ENCODE measurements at places on chromosomes 12 and 14.

DNA sequence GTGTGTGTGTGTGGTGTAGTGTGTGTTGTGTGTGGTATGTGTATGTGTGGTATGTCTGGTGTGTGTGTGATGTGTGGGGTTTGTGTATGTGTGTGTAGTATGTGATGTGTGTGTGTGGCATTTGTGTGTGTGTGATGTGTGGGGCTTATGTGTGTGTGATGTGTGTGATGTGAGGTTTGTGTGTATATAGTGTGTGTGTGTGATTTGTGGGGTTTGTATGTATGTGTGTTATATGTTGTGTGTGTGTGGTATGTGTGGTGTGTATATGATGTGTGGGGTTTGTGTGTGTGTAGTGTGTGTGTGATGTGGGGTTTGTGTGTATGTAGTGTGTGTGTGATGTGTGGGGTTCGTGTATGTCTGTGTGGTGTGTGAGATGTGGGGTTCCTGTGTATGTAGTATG lies 9.4 kb downstream of the GALNT16 start:
- no peak for DNase-seq

DNA sequence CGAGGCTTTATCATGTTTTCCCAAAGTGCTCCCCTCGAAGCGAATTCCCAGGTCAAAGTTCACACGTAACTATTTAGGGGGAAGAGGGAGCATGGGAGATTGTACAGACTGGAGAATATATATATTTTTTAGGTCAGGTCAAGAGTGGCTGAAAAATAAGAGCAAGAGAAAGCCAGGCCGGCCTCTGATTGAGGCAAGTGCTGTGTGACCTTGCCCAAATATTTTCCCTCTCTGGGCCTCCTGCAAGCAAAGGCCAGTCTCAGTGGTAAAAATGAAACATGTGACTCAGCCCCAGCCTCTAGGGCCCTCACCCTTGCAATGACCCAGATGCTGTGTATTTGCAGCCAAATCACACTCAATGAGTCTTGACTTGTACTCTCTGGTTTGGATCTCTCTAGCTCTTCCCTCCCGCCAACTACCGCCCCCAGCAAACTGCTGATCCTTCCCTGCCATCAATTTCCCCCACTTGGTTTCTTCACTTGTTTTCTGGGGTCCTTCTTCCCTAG lies 34.1 kb downstream of the SMUG1 start:
- no peak for DNase-seq

GRCh38 chr12:26101763-26102162 lies 23.1 kb downstream of the BHLHE41 start:
- no peak for DNase-seq

- no peak for DNase-seq
Observed at GRCh38 chr14:72830786-72831594, 62.9 kb downstream of the DPF3 start.

DNA sequence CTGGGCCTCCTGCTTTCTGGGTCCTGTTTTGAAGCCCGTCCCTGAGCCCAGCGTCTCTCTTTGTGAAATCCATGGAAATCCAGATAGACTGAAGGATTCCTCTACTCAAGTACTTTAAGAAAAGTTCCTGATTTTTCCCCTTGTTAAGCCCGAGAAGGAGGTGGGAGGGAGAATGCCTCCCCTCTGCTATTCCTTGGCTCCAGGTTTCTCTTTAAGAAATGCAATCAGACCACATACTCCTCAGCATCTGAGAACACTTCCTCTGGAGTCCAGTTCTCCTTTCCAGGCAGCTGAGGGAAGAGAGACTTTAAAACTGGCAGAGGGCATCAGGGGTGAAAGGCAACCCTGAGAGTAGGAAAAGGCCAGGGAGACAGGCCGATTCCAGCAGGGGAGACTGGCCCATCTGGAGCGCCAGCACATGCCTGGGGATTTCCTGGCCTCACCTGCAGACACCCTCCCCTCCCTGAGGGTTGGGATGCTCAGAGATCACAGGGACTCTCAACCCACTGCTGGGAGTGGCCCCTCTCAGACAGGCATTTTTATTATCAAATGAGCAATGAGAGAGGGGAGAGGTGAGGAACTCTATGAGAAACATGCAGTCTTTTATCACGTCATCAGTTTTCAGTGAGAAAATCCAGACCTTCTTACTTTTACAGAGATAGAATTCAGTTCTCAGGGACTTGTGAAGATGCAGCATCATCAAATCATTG lies 2.0 kb upstream of the EMP1 start:
- no peak for DNase-seq

DNA sequence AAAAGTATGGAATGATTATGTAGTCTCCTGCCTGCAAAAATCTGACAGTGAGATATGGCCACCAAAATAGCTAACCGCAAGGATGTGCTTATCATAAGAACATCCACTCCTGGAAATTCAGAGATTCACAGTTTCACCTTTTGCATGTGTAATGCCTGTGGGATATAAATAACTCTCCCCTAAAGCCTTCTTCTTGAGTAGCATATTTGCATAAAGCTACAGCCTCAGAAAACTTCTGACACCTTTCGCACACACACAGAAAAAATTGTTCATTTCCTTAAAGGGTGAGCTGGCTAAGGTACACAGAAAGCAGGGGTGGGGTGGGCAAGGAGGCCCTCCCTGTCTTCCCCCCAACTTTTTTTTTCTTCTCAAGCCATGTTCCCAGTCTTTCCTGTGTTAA lies 3.1 kb upstream of the IGF1 start:
- no peak for DNase-seq

- DNase-seq = no peak
Observed at GRCh38 chr12:88925454-88925853, 345.2 kb upstream of the KITLG start.

DNA sequence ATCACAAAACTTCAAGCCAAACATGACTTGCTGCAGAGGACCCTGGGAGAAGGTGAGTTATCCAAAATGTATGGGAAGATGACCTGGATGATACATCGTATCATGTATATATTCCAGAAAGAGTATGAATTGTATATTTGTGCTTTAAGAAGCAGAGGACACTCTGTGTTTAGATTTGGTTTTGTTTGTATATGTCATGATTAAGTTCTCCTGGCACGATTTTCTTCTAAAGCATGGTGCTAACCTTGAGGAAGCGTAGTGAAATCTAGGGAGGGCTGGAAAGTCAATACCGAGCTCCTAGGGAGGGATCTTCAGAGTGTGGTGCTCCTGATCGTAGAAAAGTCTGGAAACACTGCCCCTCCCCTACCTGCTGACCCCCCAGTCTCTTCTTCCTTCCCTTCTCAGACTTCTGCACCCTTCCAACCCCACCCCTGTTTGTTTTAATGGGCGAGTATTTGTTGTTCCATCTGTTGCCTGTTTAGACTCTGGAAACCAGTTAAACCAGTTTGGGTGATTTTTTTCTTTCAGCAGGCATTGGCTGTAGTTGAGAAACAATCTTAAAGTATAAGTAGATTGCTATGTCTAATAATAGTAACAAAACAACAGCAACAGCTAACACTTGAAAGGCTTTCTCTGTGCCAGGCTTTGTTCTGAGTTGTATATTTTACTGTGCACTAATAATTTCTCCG lies 141.6 kb downstream of the KICS2 start:
- DNase-seq = no peak

- no peak for DNase-seq
Observed at GRCh38 chr14:59482541-59483331, 1.5 kb downstream of the L3HYPDH start.

- DNase-seq = peak; percentile 19
Observed at GRCh38 chr14:54420478-54421142, 20.6 kb downstream of the CNIH1 start.

DNA sequence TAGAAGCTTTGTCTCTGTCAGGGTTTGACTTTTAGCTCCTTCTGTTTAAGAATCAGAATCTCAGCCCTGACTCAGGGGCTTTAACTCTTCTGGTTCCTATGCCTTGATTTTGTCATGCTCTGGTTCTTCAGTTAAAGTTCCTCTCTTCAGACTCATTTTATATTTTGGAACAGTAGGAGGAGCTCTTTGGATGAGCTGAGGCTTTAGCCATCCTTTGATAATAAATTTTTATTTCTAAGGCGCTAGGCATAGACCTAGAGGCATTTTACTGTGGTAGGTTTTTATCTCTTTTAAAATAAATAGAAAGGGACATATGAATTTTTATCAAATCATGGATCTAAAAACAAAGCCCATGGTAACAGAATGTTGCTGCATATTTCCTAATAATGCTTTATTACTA lies 51.7 kb downstream of the ATP23 start:
- no peak for DNase-seq

DNA sequence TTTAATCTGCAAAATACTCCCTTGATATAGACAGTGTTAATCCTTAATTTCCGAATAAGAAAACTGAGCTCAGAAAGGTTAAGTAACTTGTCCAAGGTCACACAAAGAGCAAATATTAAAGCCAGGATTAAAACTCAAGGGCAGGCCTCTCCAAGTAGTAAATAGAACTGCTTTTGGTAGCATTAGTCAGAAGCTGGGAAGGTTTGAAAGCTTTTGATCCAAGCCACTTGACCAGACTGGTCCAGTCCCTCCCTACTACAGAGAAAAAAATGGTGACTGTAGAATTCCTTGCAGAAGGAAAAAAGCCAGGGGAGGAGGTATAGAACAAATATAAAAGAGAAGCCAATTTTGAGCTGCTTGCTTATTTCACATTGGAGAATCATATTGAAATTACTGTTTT lies 111.5 kb downstream of the NT5DC3 start:
- no peak for DNase-seq

- no peak for DNase-seq
Observed at GRCh38 chr14:55138091-55138490, 9.0 kb downstream of the LGALS3 start.

DNA sequence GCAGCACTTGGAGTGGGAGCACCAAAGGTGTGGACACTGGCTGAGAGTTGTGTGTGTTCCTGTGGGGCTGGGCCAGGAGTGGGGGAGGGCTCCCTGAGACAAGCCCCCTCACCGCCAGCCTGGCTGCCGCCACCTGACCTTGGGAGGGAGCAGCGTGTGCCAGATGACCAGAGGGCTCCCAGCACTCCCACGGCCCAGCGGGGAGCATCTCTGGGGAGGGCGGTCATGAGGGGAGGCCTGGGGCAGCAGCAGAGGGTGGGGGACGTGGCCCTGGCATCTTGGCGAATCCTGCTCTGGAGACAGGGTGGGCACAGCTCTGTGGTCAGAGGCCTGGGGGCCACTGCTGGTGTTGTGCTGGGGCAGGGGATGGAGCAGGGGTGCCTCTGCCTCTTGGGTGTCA lies 10.7 kb downstream of the CEP170B start:
- no peak for DNase-seq

- DNase-seq = no peak
Observed at GRCh38 chr14:80560800-80561657, 349.7 kb upstream of the DIO2 start.

DNA sequence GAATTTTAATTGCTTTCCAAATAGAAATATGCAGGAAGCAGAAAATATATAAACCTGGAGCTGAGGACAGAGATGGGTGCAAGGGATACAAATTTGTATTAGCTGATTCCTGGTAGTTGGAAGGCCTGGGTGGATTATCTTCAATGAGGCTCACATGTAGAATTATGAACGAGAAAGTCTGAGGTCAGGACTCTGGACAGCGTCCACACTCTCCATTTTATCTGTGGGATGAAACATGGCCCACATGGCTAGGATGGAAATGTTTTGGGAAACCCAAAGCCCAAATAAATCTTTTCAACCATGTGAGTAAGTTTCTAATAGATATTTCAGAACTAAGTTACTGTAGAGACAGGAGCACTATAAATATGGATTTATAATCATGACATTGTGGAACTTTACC lies 256.1 kb downstream of the APAF1 start:
- DNase-seq = no peak

- no peak for DNase-seq
Observed at GRCh38 chr12:121712190-121712460, 427 bp upstream of the TMEM120B start.

DNA sequence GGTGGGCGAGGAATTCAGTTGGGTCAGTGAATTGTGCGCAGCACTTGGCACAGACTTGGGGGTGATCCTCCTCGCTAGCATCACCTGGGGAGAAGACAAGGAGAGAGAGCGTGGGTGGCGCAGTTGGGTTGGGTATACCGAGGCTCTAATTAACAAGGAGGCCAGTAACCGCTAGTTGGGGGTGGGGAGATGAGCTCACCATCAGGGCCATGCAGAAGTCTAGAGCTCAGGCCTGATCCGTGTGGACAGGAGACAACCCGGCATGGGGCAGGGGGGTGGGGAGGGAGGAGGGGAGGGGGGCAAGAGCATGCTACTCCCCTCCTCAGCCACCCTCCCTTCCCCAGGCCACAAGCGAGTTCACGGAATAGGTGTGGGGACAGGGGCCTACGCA lies 580 bp downstream of the SALL2 start:
- no peak for DNase-seq

DNA sequence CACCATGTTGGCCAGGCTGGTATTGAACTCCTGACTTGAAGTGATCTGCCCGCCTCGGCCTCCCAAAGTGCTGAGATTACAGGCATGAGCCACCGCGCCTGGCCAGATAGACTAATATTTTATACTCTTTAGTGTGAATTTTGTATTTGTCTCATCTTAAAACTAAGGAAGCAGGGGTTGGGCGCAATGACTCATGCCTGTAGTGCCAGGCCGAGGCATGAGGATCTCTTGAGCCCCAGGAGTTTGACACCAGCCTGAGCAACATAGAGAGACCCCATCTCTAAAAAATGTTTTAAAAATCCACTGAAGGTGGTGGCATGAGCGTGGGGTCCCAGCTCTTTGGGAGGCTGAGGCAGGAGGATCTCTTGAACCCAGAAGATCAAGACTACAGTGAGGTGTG lies 9.0 kb downstream of the DYNC1H1 start:
- DNase-seq = no peak

GRCh38 chr12:16300122-16300521 lies 22.6 kb upstream of the SLC15A5 start:
- DNase-seq = no peak

DNA sequence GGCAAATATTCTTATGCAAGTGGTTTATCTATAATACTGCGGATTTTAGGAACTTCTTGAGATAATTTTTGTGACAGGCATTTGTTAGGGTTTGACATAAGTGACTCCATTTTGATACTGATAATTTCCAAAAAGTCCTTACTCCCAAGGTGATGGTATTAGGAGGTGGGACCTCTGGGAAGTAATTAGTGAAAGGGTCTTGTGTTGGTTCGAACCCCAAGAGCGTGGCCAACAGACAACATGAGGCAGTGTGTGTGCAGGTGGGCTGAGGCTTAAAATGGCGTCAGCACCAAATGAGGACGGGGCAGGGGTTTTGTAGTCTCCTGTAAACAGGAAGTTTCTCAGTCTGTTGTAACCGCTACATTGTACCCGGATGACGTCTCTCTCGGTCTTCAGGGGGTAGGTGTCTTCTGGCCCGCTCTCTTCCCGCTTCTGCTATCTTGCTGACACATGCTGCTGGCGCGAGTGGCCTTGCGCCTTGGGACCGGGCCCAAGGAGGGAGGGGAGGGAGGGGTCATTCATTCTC lies 1.7 kb upstream of the C12orf43 start:
- no peak for DNase-seq

Measured in T-cell (primary cell).